AG09309 (cell line): ENCODE measurements at places on chromosomes 4 and X.

DNA sequence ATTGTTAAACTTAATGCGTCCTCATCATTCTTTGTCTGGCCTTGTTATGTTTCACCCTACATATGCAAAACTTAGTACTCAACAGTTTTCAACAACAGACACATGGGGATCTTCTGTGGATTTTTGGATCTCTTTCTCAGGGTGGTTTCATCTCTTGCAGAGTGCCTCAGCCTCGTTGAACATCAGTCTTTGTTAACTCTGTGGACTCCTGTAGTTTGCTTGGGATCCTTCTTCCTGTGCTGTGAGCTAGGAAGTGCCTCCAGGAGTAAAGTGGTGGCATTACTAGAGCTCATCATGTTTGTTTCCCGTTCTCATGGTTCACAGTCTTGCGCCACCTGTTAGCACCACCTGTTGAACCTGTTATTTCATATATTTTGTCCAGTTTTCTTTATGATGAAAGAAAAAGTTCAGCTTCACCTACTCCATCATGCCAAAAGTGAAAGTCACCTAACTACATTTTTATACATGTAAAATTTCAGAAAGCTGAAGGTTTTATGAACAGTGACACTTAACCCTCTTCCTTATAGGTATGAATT, 27.5 kb upstream of the NDUFC1 start:
- no peak for DNase-seq

- DNase-seq = no peak
Observed at GRCh38 chrX:37942170-37942569, 64.2 kb upstream of the SYTL5 start.

DNA sequence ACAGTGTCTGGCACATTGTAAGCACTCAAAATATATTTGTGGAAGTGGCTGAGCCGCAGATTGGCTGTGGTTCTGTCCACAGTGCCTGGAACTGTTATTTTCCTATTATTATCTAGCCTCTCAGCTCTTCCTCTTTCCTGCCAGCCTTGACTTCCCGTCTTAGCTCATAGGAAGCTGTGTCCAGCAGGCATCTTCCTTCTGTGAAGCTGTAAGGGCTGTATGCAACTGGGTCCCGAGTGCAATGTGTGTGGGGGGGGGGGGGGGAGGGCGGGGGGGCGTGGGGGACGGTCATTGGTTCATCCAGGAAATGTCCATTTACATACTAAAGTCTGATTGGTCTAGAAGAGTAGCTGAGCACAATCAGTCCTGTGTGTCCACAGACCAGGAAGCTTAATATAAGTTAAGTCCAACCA, 210.7 kb downstream of the PDGFRA start:
- peak; percentile 16 for DNase-seq

- DNase-seq = no peak
Observed at GRCh38 chr4:140239311-140239710, 85.3 kb upstream of the MAML3 start.

GRCh38 chr4:176276710-176277109, 7.7 kb upstream of the ASB5 start:
- DNase-seq = no peak
